ENCODE measurements at places on chromosomes 2 and 18.

DNA sequence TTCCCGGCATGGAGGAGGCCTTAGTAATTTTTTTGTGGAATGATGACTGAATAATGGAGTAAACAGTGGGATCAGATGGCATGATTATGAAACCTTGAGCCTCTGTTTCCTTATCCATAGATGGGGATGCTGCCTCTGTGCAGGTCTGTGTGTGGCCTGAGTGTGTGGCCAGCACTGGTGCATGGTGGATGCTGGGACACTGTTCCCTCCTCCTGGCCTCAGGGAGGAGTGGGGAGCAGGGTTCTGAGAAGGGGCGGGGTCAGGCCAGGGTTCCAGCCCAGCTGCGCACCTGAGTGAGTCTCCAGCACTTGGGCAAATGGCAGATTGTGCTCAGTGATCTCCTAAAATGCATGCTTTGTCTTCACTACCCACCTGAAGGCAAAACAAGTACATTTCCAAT lies 66.4 kb downstream of the DCDC2C start:
- no peak for DNase-seq

- DNase-seq = no peak
These were observed 16.1 kb upstream of the OTX1 start for GRCh38 chr2:63034526-63034925.

DNA sequence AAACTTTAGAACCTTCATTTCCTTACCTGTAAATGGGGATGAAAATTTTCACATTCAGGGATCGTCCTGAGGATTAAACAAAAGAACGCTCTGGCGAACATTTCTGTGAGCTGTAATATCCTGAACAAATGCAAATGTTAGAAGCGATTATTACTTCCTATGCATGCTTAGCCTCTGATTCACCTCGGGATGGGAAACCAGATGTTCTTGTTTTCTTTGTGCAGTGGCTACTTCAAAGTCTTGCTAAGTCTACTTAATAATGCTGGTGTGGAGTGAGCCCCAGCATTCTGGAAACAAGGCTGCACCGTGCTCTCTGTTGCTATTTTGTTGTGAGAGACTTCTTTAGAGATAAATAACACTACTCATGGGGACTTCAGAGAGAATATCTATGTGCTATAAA lies 119.1 kb upstream of the PELI1 start:
- DNase-seq = no peak

GRCh38 chr18:24726727-24727492 lies 266.5 kb downstream of the HRH4 start:
- peak; percentile 74 for DNase-seq

- no peak for DNase-seq
These were observed 301.6 kb upstream of the GULP1 start for GRCh38 chr2:187989925-187990623.

DNA sequence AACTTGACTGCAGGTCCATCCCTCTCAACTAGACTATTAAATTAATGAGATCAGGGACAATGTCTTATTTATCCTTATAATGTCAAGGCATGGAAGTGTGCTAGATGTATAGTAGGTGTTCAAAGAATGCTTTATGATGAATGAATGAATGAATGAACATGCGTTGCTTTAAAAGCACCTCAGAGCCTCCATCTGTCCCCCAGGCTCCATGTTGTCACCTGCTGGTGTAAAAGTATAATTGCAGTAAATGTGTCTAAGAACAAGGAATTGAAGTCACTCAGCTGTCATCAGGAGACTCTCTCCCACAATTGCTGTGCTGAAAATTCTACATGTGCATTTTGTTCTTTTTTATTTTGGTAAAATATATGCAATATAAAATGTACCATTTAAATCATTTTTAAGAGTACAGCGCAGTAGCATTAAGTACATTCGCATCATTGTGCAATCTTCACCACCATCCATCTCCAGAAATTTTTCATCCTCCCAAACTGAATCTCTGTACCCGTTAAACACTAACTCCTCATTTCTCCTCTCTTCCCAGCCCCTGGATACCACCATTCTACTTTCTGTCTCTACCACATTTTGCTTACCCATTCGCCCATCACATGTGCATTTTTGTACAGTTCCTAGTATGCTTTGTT lies 52.6 kb downstream of the GNAL start:
- DNase-seq = peak; percentile 40

- no peak for DNase-seq
These were observed 77.7 kb downstream of the KCTD18 start for GRCh38 chr2:200431996-200432705.

DNA sequence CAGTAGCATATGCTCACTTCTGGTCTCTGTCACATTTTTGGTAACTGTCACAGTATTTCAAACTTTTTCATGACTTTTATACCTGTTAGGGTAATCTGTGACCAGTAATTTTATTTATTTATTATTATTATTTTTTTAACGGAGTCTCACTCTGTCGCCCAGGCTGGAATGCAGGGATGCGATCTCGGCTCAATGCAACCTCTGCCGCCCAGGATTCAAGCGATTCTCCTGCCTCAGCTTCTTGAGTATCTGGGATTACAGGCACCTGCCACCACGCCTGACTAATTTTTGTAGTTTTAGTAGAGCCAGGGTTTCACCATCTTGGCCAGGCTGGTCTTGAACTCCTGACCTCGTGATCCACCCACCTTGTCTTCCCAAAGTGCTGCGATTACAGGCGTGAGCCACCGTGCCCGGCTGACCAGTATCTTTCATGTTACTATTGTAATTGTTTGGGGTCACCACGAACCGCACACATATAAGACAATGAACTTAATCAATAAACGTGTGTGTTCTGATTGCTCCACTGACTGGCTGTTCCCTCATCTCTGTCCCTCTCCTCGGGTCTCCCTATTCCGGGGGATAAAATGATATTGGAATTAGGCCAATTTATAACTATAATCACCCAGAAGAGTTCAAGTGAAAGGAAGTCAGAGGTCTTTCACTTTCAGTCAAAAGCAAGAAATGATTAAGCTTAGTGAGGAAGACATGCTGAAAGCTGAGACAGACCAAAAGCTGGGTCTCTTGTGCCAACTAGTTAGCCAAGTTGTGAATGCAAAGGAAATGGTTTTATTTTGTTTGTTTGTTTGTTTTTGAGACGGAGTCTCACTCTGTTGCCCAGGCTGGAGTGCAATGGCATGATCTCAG lies 22.9 kb downstream of the TGIF1 start:
- no peak for DNase-seq

DNA sequence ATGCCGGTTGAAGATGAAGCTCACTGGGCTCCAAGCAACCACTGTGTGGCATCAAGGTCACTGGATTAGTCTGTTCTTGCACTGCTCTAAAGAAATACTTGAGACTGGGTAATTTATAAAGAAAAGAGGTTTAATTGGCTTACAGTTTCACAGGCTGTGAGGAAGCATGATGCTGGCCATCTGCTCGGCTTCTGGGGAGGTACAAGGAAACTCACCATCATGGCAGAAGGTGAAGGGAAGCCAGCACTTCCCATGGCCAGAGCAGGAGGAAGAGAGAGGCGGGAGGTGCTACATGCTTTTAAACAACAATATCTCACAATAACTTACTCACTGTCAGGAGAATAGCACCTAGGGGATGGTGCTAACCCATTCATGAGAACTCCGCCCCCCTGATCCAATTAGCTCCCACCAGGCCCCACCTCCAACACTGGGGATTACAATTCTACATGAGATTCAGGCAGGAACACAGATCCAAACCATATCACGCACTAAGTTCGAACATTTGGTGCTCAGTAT lies 109.7 kb upstream of the MGAT5 start:
- peak; percentile 48 for DNase-seq

GRCh38 chr2:27281855-27282559 lies at the start of gene TRIM54:
TRIM54 (plus strand) TSS chr2:27282429; CDS start chr2:27282732, 303 bp downstream.
- no peak for DNase-seq

GRCh38 chr2:219441451-219442255 lies 7.0 kb downstream of the SPEG start:
- peak; percentile 17 for DNase-seq

DNA sequence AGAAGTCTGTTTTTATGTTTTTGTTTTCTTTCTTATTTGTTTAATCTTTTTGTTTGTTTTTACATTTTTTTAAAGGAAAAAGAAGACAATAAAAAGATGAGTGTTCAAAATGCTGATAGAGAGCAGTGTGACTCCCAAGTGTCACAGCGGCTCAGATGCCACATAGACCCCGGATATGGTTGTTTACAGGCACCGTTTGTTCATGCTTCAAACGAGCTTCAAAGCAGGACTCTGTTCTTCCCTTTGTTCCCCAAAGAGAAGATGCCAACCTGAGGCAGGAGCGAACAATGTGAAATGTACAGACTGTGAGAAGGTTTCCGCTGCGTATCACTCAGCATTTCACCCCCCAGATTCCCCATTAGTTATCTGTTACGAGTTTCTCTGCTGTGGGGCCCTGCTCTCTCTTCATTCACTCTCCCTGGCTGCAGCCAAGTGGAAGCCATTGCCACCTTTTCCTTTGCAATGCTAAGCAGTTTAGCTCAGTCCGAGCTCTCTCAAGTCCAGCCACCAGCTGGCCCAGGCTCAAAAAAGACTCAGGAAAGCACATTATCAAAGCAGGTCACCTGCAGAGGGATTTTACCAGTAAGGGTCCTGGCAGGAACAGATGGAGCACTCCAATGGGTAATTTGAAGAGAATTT lies 36.4 kb upstream of the PHLPP1 start:
- DNase-seq = no peak

GRCh38 chr18:58903533-58903932 lies 38.9 kb downstream of the ZNF532 start:
- DNase-seq = no peak

DNA sequence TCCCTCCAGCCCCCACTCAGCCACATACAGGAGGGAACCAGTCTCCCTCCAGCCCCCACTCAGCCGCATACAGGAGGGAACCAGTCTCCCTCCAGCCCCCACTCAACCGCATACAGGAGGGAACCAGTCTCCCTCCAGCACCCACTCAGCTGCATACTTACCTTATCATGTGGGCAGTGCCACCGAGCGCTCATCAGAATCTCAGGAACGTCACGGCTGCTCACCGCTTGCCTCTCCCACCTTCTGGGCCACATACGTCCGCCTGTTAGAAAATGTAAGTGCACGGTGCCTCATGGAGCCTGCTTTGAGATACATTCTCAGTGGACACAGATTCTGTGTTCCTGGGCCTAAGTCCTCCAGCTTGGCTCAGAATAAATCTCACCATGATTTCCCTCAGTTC lies 124.8 kb downstream of the PXDN start:
- DNase-seq = no peak

GRCh38 chr18:62844850-62845643 lies 129.7 kb downstream of the PHLPP1 start:
- DNase-seq = no peak

GRCh38 chr2:33131111-33131510 lies 184.4 kb downstream of the LTBP1 start:
- DNase-seq = no peak

GRCh38 chr2:233131936-233132720 lies 72.0 kb downstream of the INPP5D start:
- no peak for DNase-seq

All from RPMI8226 (cell line).